H7 (cell line): ENCODE measurements at places on chromosomes 1 and 21. TPM values are rescaled to one million over a fixed set of nuclear protein-coding genes. Genes with fewer than 3 reads are reported as not detected.
A peak's percentile ranks its signal among the peaks of the same experiment; 100 is the strongest.

GRCh38 chr21:44011579-44012473, at the start of gene TRAPPC10:
TRAPPC10 (plus strand) TSS chr21:44012309; CDS start chr21:44012494, 185 bp downstream.
- peak; percentile 94 for DNase-seq

GRCh38 chr1:147791876-147792275, 31.5 kb upstream of the GJA5 start:
- DNase-seq: no peak

DNA sequence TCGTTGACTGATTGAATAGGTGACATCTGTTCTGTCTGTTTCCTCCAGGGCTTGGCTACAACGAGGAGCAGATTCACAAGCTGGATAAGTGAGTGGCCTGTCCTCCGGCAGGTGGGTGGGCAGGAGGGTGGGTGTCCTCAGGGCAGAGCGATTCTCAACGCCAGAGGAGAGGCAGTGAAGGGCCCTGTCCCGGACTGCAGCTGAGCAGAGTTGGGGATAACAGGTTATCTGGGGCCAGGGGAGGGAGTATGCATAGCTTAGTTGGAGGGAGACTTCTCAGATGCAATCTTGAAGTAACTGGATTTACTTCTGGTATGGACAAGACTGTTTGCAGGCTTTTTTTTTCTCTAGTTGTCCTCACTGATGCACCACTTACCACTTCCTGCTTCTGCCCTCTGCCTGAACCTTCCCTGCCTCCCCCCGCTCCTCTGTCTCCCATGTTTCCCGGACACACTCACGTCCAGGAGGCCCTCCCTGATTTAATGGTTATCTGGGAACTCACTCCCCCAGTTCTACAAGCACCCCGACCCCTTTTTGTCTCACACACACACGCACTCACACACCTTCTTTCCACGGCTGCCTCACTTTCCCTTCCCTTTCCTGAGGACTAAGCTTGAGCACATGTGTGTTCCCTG, 16.4 kb upstream of the RASSF5 start:
- DNase-seq: no peak

GRCh38 chr1:177146499-177146898, 18.0 kb downstream of the ASTN1 start:
- no peak for DNase-seq

Gene DTL
- total RNA-seq: 92.0 and 108 TPM in 2 replicates

Gene C8A
- not detected in 2 replicates for total RNA-seq

Gene TMEM200B
- 53.7 and 59.5 TPM in 2 replicates for total RNA-seq

DNA sequence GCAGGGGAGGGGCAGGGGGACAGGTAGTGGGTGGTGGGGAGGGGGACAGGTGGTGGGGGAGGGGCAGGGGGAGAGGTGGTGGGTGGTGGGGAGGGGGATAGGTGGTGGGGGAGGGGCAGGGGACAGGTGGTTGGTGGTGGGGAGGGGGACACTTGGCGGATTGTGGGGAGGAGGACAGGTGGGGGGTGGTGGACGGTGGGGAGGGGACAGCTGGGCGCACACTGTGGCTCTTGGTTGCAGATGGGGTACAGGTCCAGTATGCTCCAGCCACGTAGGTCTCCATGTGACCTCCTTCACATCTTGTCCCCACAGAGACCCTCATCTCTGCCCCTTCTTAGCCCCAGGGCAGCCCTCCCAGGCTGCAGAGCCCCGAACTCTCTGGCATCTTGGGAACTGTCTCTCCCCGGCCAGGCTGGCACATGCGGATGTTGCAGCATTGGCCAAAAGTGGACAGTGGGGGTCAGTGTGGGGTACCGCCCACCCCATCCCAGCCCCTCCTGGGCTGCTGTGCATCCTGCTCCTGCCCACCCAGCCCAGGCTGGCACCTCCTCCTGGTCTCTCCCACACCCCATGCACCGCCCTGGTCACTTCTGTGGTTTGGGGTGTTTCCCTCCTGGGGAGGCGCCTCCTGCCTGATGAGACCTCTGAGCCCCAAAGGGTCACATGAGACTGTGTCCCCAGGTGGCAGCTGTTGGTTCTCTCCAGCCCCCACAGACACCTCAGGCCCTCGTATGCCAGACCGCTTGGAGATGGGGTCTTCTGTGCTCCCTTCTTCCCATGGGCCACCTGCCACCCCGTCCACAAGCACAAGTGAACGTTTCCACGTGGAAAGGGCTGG, 7.6 kb upstream of the SLC19A1 start:
- peak; percentile 61 for DNase-seq

DNA sequence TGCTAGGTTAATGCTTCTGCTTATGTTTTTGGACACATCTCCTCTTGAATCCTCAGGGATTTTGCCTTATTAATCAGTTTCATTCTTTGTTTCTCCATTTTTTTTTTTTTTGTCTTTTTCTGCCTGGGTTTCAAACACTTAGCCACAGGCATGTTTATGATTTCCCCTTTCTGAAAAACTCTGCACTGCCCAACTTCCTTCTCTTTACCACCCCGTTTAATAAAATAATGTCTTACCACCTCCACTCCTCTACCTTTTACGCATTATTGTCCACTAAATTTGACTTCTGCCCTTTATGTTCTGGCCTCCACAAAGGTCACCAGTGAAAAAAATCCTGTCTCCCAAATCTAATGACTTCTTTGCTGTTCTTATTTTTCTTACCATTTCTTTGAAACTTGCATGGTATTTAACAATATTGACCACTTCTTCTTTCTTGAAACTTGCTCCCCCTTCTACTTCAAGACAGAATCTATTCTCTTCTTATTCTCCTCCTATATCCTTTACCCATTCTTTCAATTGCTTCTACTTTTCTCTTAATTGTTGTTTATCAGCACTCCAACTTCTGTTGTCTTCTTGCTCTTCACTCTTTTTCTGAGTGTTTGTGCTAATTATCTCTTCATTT, 150.3 kb downstream of the TNFSF18 start:
- no peak for DNase-seq

Gene MTARC2
- total RNA-seq: 12.2 and 13.0 TPM in 2 replicates

- DNase-seq: no peak
Observed at GRCh38 chr21:44969931-44970755, 30.3 kb downstream of the SLX9 start.

DNA sequence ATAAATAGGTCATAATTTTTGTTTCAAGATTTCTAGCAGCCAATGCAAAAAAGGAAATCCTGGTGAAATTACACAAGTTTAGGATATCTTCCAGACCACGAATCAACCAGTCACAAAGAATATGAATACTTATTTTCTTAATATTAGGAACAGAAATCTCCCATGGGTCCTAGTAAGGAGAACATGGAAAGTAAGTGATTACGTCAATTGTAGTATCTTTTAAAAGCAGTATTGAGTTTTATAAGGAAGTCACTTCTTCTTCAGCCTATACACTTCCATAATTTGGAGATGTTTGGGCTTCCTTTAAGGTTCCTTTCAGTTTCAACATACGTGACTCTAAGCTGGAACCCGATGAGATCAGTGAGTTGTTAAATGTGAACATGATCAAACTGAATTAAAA, 534.5 kb downstream of the USP25 start:
- DNase-seq: no peak

DNA sequence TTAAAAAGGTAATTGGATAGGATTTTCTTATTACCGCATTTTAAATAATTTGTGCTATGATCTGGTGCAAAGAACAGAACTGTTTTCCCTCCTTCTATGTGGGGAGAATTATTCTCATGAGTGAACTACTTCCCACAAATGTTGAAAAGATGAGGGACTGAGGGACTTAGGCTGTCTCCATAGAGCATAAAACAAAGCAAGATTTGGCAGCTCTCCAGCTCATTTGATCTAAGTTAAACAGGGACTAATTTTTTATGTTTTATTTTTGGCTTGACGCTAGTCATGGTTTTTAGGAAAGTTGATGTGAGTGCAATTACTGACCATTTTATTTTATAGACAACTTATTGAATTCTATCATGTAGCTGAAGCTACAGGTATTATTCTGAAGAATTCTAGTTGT, 362.3 kb downstream of the HLX start:
- DNase-seq: no peak

DNA sequence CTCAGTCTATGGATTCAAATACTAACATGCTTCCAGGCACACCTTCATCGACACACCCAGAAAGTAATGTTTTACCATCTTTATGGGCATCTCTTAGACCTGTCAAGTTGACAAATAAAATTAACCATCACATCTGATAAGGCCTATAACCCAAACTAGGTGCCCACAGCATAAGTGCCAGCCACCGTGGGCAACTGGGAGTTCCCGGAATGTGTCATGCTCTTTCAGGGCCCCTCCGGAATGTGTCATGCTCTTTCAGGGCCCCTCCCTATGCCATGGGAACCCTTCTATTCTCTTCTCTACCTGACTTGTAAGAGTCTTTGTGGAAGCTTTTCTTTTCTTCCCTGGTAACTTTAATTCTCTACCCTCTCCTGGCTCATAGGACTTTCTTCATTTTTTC, 26.6 kb downstream of the KRTAP24-1 start:
- no peak for DNase-seq

Gene ATP6V0B
- 196 and 237 TPM in 2 replicates for total RNA-seq

Gene RGS7
- total RNA-seq: 1.6 and 2.5 TPM in 2 replicates

Gene FCRL5
- 0.14 TPM in 1 of 2 replicates, not detected in the other for total RNA-seq

Gene TM2D1
- total RNA-seq: 39.6 and 49.5 TPM in 2 replicates

- peak; percentile 57 for DNase-seq
Observed at GRCh38 chr1:37476460-37477197, 2.2 kb downstream of the ZC3H12A start.

Gene HLX
- total RNA-seq: 0.21 TPM in 1 of 2 replicates, not detected in the other

Gene ADGRL4
- 0.07 TPM in 1 of 2 replicates, not detected in the other for total RNA-seq

Gene RUNX3
- total RNA-seq: 1.3 and 3.5 TPM in 2 replicates

DNA sequence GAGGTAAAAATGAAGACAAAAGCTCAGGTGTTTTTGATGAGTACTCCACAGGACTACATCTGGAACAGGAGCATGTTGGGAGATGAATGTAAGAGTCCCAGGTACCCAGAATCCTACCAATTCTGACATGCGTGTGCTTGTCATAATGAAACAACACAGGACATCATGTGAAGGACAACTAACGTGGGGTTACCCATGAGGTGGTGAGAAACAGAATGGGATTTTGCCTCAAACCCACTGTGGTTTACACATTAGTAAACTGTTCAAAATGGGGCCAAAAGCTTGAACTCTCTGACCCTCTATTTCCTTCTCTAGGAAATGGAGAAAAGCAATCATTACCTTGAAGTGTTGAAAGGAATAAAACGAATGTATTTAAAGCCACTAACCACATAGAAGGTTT, 266.2 kb downstream of the RGS7 start:
- no peak for DNase-seq

GRCh38 chr21:44617071-44617501, 5.2 kb downstream of the KRTAP10-8 start:
- peak; percentile 63 for DNase-seq

Gene PLA2G4A
- total RNA-seq: 1.1 TPM in 2 replicates

GRCh38 chr1:228853637-228854036, 118.4 kb downstream of the RHOU start:
- no peak for DNase-seq

DNA sequence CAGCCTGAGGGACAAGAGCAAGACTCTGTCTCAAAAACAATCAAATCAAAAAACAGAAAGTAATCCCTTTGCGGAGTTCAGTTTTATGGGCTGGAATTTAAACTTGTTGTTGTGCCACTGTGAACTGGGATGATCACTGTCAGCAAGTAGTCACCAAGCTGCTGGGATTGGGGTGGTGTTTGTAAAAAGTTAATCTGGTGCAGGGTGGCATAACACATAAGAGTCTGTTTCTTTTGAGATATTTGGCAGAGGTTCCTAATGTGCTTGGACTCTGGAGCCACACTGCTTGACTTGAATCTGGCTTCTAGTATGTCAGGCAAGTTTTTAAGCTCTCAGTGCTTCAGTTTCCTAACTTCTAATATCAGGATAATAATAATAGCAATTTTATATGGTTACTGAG, 6.6 kb downstream of the CLIC4 start:
- DNase-seq: no peak

Gene B3GALT5
- 3.7 and 5.7 TPM in 2 replicates for total RNA-seq

- no peak for DNase-seq
Observed at GRCh38 chr1:3768811-3769390, 3.6 kb upstream of the SMIM1 start.

DNA sequence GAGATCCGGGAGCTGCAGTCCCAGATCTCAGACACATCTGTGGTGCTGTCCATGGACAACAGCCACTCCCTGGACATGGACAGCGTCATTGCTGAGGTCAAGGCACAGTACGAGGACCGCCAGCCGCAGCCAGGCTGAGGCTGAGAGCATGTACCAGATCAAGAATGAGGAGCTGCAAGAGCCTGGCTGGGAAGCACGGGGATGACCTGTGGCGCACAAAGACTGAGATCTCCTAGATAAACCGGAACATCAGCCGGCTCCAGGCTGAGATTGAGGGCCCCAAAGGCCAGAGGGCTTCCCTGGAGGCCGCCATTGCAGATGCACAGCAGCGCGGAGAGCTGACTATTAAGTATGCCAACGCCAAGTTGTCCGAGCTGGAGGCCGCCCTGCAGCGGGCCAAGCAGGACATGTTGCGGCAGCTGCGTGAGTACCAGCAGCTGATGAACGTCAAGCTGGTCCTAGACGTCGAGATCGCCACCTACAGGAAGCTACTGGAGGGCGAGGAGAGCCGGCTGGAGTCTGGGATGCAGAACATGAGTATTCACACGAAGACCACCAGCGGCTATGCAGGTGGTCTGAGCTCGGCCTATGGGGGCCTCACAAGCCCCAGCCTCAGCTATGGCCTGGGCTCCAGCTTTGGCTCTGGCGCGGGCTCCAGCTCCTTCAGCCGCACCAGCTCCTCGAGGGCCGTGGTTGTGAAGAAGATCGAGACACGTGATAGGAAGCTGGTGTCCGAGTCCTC, 25.5 kb downstream of the ETV3L start:
- peak; percentile 76 for DNase-seq

DNA sequence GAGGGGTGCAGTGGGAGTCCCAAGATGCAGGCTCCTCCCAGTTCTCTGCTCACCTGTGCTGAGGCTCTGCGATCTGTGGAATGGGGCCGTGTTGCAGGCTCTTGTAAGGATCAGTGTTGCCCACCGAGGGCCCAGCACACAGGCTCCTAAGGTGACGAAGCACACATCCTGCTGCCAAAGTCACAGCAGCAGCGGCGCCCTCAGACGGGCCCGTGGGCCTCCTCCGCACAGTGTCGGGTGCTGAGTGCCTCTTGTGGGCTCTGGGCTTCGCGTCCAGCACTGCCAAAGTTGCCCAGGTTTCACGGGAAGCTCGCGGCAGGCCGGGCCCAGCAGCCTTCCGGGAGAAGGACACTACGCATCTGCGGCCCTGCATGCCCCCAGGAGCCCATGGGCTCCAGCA, 72.1 kb upstream of the ABCG1 start:
- no peak for DNase-seq

DNA sequence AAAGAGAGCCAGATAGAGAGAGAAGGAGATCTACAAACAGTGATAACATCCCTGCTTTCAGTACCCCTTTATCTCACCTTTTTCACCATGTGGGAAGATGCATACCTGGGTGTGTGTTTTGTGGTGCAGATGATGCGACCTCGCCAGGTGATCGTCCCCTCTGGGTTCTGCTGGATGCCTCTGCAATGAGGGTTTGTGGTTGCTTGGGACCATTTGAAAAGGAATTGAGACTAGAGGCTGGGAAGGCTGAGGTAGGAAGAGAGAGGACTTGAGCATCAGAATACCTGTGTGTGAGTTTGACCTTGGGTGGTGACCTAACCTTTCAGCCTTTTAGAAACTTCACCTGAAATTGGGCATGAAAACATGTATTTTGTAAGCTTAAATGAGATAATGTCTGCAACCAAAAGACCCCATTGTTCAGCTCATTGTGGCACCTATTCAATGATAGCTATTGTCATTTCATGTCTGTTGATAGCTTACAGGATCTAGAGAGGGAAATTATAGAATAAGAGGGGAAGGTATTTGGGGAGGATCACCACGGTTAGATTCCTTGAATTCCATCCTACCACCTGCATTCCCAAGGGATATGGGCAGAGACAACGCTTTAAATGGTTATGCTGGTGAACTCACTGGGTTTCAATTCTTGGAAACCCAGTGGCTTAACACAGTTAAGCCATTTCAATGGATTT, 125.7 kb downstream of the IGSF21 start:
- DNase-seq: peak; percentile 44

- no peak for DNase-seq
Observed at GRCh38 chr1:224524679-224525078, 90.1 kb upstream of the WDR26 start.
